ENCODE measurements at places on chromosomes 13 and 19. TPM values are rescaled to one million over a fixed set of nuclear protein-coding genes. Genes with fewer than 3 reads are reported as not detected.
A peak's percentile ranks its signal among the peaks of the same experiment; 100 is the strongest.

GRCh38 chr13:104773775-104774174 is 1707.6 kb upstream of the SLC10A2 start:
- peak; percentile 38 for DNase-seq

- DNase-seq: no peak
Observed at GRCh38 chr13:85405316-85405897, 393.8 kb downstream of the SLITRK6 start.

- no peak for DNase-seq
Observed at GRCh38 chr19:55358493-55358892, 4.0 kb upstream of the COX6B2 start.

DNA sequence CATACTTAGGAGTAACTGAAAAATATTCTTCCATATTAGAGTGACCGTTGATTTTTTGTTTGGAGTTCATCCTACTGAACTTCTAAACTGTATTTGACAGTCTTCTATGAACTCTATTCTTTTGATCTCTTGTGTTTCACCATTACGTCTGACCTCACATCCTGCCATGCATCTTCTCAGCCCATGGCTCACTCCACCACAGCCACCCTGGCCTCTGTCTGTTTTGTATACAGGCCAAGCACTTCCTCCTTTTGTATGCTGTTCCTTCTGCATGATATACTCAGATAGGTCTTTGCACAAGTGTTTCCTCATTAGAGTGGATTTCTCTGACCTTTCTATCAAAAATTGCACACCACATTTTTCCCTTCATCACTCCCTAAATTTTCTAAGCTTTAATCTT is 119.9 kb downstream of the MAB21L1 start:
- DNase-seq: no peak

DNA sequence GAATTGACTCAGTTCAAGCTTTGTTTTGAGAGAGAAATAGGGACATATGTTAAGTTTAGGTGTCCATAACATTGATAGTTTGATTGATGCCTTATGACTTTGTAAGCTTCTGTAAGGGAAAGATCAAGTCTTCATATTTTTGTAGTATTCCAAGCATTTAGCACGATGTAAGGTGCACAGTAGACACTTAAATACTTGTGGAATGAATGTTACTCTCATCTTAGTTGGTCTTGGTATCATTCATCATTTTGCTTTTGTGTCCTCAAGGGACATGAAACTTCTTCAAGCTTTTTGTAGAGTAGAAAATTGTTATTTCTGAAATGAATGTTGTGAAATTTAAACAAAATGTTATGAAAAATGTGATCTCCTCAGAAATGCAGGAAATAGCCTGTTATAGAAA is 10.1 kb downstream of the TDRD3 start:
- DNase-seq: no peak

DNA sequence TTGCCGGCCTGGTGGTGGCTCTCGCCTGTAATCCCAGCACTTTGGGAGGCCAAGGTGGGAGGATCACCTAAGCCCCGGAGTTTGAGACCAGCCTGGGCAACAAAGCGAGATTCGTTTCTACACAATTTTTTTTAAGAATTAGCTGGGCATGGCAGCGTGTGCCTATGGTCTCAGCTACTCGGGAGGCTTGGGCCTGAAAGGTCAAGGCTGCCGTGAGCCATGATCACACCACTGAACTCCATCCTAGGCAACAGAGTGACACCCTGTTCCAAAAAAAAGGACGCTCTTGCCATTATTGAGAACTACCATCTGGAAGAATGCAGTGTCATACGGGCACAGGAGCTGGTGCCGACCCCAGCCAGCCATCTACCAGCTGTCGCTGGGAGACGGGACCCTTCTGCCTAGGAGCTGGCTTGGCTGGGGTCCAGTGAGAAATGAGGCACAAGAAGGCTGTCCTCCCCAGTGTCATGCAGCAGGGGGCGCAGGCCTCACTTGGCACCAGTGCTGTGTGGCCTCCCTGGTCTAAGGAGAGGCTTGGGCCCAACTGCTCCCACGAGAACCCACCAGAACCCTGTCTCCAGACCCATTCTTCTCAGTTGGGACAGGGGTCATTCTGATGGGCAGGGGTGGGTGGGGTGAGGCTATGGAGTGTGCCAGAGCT is 12.2 kb upstream of the RELB start:
- DNase-seq: no peak

DNA sequence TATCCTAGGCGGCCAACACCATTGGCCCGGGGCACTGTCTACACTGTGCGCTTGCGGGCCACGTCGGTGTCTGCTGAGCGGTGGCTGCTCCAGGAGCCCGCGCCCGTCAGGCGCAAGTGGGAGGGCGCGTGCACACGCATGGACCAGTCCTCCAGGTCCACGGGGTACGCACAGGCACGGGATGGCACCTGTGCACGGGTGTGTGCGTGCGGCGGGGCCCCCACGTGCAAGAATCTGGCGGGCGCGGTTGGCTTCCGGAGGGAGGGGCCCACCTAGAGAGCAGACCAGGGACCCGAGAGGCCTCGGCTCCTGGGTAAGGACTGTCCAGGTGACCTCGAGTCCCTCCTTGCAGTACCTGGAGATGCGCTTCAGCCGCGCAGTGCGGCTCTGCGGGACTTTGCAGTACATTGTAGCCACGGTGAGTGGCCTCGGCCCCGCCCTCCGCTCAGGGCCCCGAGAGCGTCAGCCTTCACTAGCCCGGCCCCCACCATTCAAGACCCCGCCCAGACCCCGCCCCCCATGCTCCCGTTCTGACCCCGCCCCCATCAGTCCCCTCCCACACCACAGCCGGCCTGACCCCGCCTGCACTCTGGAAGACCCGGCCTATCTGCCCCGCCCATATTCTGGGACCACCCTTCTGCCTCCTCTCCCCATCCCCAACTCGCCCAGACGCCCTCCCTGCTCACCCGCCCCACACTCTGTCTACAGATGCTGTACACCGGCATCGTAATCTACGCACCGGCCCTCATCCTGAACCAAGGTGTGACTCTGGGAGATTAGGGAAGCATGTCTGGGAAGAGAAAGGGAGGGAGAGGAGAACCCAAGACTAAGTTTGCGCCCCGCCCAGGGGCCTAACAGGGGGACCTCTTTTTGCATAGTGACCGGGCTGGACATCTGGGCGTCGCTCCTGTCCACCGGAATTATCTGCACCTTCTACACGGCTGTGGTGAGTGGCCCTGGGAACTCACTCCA is 2.3 kb downstream of the SLC5A5 start:
- no peak for DNase-seq

GRCh38 chr13:79810669-79811068 is 329.7 kb downstream of the NDFIP2 start:
- peak; percentile 19 for DNase-seq

DNA sequence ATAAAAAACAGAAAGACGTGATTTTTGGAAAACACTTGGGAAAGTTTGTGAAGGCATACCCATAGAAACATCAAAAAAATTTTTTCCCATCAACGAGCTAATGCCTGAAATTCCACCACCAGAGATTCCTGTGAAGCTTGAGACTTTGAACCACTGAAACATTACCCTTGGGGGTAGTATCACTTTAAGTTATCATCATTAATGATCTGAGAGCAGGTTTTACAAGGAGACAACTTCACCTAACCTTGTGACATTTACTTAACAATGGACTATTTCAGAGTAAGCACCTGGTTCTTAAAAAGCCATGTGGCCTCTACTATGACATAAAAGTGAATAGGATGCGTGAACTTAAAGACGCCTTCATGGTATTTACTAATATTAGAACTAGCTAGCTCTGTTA is 51.9 kb downstream of the DOCK9 start:
- DNase-seq: no peak

GRCh38 chr19:10110076-10110971 is 1.2 kb upstream of the P2RY11 start:
- no peak for DNase-seq

DNA sequence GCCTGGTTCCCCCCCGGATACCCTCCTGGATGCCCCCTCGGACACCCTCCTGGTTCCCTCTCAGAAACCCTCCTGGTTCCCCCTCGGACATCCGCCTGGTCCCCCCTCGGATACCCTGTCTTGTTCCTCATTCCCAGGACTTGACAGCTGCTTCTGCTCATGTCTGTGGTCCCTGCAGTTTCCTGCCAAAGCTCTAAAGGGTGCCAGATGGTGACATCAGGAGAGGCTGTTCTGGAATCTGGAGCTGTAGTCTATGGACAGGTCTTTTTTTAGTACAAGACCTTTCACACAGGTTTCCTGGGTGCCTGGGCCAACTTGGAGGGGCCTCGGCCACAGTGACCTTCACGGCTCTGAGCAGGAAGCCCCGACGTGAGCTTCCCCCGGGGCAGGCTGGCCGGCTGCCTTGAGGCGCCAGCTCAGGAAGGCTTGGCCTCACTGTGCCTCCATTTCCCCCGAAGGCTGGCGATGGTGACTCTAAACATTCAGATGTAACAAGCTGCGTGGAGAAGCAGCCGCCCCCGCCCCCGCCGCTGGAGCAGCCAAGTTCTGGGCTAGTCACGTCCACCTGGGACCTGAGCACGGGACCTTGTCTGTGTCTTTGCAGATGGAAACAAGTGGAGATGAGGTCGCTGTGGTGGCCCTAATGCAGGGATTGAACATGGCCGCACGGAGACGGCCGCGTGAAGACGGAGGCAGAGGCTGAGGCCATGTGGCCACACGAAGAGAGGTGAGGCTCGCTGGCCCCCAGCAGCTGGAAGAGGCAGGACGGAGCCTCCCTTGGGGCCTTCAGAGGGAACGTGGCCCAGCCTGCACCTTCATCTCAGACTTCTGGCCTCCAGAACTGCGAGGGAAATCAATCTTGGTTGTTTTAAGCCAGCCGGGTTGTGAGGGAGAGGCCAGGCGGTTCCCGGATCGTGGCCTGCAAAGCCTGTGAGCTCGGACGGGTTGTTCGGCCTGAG is 12.7 kb downstream of the SGTA start:
- DNase-seq: no peak

- DNase-seq: no peak
Observed at GRCh38 chr13:36571444-36571843, 102.4 kb upstream of the SERTM1 start.

DNA sequence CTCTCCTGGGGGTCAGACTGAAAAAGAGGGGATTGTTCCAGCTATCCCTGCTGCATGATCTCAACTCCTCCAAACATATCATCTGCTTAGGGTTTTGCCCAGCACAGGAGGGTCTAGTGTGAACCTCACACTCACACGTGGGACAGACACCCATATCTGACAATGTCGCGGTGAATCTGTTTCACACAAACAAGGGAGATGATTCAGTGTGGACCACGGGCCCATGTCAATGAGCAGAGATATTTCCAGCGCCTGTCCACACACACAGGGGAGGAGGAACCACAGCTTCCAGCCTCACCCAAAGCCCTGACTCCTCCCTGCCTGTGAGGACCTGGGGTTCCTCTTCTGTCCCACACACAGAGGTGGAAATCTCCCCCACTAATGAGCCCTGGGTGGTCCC is 29.6 kb upstream of the KIR3DL3 start:
- DNase-seq: no peak

DNA sequence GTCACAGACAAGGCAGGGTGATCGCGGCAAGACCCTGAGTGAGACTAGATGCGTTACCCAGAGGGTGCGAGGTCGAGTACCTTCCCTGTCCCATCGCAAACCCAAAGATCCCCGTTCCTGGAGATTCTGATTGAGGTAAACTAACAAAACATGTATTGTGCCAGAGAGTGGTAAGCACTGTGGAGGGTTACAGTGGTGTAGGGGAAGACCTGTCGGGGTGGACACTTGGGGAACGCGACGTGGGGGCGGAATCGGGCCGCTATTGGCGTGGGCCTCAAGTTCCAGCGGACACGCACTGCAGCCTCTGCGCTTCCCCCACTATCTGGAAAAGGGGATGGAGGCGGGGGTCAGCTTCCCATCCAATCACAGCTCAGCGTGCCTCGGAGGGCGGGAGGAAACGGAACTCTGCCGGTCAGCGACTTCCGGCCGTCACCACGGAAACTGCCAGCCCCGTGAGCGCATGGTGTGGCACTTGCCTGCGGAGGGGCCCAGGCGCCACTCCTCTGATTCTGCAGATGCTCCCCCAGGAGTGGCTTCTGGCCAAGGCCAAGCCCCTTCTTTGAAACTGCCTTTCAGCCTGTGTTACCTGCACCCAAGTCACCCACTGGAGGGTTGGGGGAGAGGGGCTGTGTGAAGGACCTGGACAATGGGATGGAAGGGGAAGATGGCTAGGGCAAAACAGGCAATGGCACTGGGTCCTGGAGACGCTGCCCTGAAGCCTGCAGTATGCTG is 1.0 kb upstream of the UBE2M start:
- no peak for DNase-seq

GRCh38 chr13:98528663-98529064 is 48.2 kb downstream of the STK24 start:
- no peak for DNase-seq

DNA sequence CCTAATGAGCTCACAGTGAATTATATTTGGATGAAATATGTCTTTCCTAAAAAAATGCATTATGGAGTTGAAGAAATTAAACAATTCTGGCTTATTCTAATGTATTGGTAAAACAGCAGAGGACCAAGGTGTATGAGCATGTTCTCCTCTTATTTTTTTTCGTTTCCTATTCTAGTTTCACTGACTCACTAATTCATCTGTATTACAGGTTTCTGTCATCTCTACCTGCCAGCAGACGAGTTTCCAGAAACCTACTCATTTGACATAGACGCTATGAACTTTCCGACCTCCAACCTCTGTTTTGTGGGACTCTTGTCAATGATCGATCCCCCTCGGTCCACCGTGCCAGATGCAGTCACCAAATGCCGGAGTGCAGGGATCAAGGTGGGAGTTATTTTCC is 20.3 kb downstream of the ATP12A start:
- no peak for DNase-seq

DNA sequence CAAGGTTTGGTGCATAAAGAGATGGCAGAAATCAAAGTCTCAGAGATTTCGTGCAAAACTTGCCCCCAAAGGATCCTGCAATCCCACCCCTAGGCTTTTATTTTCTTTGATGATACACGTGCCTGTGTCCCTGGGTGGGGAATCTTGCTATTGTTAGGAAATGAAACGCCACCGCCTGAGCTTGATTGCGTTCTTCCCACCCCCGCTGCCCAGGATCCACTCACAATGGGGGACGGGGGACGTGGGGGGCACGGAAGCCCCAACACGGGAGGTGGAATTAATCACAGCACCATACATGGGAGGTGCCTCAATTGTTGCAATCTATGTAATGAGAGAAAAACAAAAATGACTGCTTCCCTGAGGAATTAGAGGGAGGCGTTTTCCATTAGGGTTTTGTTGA is 39.6 kb downstream of the ZNRF4 start:
- no peak for DNase-seq

ZSCAN4 gene
- total RNA-seq: not detected

CARM1 gene
- total RNA-seq: 29.3 TPM

ELAVL3 gene
- total RNA-seq: not detected

MCF2L gene
- total RNA-seq: 10.8 TPM

U2AF1L4 gene
- total RNA-seq: 5.9 TPM

SLC25A42 gene
- 2.9 TPM for total RNA-seq

Measured in epithelial cell of proximal tubule (primary cell).